ENCODE measurements at places on chromosomes 3 and 15.

DNA sequence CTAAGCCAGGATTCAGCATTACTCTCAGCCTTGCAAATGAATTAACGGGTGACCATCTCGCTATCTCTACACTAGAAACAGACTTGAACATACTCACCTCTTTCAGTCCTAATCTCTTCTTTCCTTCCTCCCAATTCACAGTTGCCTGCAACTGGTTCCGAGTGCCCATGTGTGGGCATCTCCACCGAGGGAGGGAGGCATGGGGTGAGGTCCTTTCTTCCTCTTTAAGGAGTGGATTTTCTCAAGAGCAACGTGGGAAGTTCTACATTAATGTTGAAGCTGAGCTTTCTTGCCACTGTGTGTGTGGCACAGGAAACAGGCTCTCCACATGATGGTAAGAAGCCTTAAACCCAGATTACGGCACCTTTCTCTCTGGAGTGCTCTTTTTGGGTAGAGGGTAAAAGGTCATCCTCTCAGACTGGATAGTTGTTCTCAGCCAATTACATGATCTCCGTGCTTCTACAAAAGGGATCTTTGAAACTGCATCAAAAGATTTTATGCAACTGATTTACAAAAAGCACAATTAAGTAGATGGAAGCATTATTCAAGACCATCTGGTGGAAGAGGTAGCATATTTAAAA is 286.8 kb upstream of the NR2F2 start:
- DNase-seq = no peak

GRCh38 chr3:44175070-44175469 is 66.6 kb upstream of the TOPAZ1 start:
- DNase-seq = no peak

GRCh38 chr3:41693799-41694198 is 268.1 kb downstream of the ULK4 start:
- no peak for DNase-seq

GRCh38 chr15:84752700-84753099 is 4.3 kb downstream of the ZNF592 start:
- no peak for DNase-seq

GRCh38 chr15:97085731-97086130 is 755.2 kb downstream of the NR2F2 start:
- no peak for DNase-seq

- DNase-seq = no peak
Measured at GRCh38 chr3:166013073-166013679, 176.0 kb upstream of the BCHE start.

GRCh38 chr3:175737646-175738572 is 878.8 kb downstream of the NAALADL2 start:
- DNase-seq = no peak

GRCh38 chr15:69576035-69576526 is 123.5 kb downstream of the RPLP1 start:
- DNase-seq = peak; percentile 36

DNA sequence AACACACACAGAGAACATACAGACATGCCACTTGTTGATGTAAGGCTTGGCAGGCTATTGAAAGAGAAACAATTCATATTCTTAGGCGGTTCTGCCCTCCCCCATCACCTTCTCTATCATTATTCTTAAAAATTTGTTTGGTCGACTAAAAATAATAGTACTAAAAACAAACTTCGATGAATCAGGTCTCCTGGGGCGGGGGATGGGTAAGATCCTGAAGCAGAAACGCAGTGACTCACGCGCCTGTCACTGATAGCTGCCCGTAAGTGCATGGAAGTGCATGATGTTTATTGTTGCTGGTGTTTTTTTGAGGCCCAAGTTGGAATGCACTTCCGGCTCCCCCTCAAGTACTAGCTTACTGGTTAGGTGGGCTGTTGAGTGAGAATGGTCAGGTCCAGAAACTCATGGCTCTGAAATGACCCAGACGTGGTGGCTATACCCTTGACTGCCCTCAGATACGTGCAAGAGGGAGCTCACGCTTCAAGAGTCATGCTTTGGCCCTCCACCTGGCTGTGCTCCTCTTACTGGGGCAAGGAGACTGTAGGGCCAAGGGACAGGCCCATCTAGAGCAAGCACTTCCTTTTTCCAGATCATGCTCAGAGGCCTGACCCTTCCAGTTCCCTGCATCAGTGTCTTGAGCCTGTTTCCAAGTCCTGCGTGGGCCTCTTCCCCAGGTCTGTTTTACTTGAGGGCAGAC is 10.9 kb downstream of the SMAD3 start:
- no peak for DNase-seq

GRCh38 chr3:116390318-116390717 is 55.0 kb downstream of the LSAMP start:
- DNase-seq = no peak

DNA sequence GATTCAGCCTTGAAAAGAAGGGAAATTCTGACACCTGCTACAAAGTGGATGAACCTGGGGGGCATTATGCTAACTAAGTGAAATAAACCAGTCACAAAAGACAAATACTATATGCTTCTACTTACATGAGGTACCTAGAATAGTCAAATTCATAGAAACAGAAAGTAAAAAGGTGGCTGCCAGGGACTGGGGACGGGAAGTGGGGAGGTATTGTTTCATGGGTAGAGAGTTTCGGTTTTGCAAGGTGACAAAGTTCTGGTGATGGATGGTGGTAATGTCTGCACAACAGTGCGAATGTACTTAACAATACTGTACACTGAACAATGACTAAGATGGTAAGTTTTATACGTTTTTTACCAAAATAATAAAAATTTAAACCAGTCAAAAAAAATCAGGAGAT is 4.8 kb downstream of the IDH2 start:
- peak; percentile 71 for DNase-seq

DNA sequence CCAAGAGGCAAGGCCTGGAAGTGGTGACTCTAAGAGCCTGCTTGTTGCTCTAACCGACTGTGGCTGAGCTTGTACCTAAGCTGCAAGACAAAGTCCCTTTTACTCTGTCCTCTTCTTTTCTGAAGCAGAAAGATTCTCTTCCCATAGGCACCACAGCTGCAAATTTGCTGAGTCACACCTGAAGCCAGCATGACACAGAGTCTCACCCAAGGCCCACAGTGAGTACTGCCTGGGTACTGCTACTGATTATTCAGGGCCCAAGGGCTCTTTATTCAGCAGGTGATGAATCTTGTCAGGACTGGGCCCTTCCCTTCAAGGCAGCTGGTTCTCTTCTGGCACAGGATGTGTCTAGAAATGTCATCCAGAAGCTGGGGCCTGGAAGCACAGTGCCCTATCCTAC is 18.9 kb upstream of the TIGIT start:
- DNase-seq = no peak

DNA sequence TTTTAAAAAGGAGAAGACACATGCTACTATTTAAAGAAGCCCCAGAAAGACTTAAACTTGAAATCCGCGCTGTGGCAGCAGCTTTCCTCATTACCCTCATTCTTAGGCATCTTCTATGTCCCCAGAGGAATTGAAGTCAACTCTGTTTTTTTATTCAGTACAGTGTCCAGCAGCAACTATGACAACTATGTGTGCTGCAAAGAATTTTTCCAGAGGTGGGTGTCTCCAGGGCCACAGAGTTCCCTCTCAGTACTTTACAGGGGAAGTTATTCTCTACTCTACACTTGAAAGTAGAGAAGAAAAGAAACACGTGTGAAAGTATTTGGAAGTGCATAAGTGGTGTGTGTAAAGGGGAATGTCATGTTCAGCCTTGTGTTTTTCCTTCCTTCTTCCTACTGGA is 32.0 kb downstream of the GATM start:
- DNase-seq = no peak

- DNase-seq = no peak
Measured at GRCh38 chr3:72800869-72801268, 47.4 kb downstream of the SHQ1 start.

DNA sequence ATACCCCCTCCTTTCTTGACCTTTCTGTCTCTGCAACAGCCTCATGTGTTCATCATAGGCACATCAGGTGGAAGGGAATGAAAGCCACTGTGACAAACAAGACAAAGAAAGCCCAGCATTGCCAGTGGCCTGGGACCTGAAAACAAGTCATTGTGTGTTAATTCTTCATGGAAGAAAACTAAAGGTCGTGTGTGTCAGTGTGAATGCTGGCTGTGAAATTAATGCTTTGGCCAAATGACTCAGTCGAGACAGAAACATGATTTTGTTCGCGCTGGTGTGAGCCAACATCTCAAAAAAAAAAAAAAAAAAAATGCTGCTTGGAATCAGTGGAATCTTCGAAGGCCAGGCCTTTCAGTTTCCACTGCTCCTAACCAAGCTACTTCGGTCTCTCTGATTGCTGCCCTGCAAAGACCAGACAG is 386.5 kb upstream of the PROK2 start:
- no peak for DNase-seq

- DNase-seq = no peak
Measured at GRCh38 chr3:185677146-185677829, 91.2 kb downstream of the SENP2 start.

GRCh38 chr15:51939216-51939615 is 32.4 kb downstream of the LEO1 start:
- DNase-seq = no peak

DNA sequence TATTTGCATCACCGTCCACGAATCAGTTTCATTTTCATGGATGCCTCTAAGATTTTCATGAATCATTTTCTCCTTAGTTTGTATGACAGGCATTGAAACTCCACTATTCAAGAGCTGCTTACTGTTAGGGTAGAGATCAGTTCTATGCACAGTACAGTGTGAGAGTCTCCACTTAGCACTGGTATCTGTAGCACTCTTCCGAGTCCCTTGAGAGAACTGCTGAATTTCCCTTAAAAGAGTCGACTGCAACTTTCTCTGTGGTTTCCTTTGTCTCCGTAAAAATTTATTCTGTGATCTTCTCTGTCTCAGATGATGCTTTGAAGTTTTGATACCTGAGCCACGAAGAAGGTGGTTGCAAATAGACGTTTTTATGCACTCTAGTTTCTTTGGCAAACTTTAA is 14.8 kb downstream of the GTPBP8 start:
- DNase-seq = no peak

DNA sequence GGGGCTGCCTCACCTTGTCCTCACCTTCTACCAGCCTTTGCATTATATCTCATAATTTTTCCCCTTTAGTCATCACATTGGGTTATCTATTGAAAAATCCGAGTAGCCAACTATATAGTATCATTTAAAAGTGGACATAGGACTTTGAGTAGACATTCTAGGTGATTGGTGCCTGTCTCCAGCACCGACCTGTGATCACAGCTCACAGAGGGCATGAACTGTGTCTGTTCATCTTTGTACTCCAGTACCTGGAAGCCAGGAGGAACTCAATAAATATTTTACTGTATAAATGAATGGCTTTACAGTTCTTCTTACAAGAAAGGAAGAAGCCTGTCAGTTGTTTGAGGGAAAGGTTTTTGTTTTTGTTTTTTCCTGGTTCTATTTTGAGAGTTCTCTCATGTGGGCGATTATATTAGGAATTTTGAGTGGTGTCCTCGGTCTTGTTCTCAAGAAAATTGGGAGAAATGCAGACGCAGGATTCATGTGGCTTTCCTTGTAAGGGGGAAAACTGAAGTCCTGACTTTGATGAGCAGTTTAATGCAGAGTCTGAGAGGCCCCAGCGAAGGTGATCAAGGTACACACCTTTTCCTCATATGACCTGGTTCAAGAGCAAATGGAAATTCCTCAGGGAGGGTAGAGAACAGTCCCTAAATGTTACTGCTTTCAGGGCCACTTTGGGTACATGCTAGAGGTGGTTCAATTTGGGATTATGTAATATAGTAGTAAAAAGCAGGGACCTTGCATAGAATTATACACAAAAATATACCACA is 46.1 kb downstream of the CMTM8 start:
- no peak for DNase-seq

GRCh38 chr3:15714448-15714847 is 83.3 kb downstream of the ANKRD28 start:
- DNase-seq = no peak

GRCh38 chr3:23239211-23240068 is 36.3 kb downstream of the UBE2E2 start:
- no peak for DNase-seq

- no peak for DNase-seq
Measured at GRCh38 chr15:36622197-36622795, 42.9 kb downstream of the CDIN1 start.

DNA sequence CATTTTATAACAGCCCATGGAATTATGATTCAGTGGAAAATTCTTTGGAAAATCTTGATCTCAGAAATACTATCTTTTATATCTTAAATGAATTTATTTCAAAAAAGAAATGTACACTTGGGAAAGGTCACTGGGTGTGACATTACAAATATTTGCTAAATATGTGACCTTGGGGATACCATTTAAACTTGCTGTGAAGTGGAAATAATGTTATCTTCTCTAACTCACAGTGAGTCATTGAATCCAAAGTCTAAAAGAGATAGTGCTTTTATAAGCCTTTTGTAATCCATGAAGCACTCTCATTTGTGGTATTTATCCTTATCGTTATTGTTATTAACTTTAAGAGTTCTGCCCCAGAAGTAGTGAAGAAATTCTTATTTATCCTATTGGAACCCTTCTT is 289.8 kb upstream of the SEMA6D start:
- no peak for DNase-seq

DNA sequence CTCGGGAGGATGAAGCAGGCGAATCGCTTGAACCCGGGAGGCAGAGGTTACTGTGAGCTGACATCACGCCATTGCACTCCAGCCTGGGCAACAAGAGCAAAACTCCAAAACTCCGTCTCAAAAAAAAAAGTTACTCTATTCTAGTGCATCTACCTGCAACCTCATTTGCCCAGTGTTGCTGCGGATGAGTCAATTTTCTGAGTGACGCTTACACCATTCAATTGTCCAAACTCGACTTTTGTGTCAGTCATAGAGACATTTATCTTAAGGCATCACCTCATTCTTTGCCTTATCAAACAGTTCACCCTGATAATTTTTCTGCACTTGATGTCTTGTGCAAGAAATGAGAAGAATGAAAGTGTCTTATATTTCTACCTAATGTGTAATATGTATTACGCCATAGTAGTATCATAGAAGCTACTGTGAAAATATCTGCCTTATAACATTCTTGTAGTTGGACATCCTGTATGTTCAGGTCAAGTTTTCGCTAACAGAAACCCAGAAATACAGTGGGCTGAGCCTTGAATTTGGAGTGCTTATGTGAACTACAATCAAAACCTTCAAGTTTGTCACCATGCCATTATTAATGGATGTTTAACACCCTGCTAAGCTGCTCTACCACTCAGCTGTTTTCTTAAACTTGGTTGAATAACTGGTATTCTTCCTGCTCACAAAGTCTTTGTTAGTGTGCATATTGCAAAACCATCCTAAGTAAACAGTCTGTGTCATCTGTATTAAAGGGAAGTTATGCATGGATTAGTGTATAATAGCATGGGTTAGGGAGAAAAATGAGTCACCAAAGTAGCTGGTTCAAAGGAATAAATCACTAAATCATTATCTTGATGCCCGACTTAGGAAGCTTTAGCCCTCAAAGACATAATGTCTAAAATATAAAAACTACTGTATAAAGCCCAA is 531.0 kb upstream of the NR2F2 start:
- DNase-seq = no peak

DNA sequence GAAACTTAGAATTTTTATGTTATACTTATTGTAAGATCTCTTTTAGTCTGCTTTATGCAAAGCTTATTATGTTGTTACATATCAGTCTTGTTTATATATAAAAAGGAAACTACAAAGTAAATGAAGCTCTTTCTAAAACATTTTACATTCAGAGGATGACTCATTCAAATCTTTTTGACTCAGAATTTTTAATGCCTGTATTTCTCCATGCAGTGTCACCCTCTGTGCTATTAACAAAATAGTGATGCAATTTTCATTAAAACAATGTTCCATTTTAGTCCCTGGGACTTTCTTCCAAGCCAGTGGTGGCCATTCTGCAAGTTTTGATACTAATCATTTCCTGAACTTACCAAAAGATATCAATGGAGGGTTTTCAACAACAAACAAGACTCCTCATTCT is 216.1 kb downstream of the NAALADL2 start:
- DNase-seq = no peak

GRCh38 chr3:120763601-120764000 is 21.1 kb downstream of the GTF2E1 start:
- DNase-seq = no peak
